ENCODE measurements at places on chromosomes 12 and 14. TPM values are rescaled to one million over a fixed set of nuclear protein-coding genes. Genes with fewer than 3 reads are reported as not detected.
A peak's percentile ranks its signal among the peaks of the same experiment; 100 is the strongest.

RNASE4 gene
- total RNA-seq, result 26.5 TPM

GRCh38 chr12:116964054-116965050 lies 53.6 kb downstream of the FBXW8 start:
- DNase-seq, result no peak

- DNase-seq, result no peak
These were observed 213.2 kb upstream of the PRICKLE1 start for GRCh38 chr12:42802785-42803189.

GRCh38 chr14:94904636-94905035 lies 134.7 kb upstream of the GSC start:
- no peak for DNase-seq

DNA sequence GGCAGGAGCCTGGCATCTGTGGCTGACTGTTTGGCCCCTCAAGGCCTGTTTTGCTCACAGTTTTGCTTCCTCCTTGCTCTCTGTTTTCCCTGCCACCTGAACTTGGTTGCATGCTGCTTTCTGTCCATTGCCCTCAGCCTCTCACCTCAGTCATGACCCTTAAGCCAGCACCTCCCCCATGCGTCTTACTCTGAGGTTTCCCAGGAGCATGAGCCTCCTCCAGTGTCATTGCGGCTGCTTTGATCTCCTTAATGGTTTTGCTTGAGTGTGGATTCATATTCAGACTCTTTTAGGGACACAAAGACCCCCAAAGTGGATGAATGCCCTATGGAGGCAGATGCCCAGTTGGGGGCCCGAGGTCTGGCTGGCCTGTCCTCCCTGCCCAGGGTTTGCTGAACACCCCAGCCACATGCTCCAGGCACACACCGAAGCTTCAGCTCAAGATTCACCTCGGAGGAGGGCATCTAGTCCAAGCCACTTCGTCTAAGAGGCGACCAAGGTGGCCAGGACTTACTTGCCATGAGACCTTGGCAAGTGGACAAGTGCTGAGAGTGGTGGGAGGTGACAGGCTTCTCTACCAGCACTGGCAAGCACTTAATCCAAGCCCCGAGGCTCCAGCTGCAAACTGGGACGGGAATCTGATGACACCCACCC lies 95.4 kb upstream of the DIO3 start:
- DNase-seq, result peak; percentile 35

- no peak for DNase-seq
These were observed 68.8 kb downstream of the OSBPL8 start for GRCh38 chr12:76490763-76491162.

DNA sequence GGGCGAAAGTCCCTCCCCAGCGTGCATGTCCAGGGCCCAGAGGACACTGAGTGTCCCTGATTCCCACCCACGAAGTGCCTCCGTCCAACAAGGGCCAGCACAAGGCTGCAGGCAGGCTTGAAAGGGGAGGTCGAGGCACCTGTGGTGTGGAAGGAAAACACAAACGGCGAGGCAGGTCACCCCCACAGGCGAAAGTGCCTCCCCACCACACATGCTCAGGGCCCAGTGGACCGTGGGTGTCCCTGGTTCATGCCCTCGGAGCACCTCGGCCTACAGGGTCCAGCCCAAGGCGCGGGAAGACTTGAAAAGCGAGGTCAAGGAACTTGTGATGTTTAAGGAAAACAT lies 370.4 kb downstream of the ALG10 start:
- peak; percentile 29 for DNase-seq

DNA sequence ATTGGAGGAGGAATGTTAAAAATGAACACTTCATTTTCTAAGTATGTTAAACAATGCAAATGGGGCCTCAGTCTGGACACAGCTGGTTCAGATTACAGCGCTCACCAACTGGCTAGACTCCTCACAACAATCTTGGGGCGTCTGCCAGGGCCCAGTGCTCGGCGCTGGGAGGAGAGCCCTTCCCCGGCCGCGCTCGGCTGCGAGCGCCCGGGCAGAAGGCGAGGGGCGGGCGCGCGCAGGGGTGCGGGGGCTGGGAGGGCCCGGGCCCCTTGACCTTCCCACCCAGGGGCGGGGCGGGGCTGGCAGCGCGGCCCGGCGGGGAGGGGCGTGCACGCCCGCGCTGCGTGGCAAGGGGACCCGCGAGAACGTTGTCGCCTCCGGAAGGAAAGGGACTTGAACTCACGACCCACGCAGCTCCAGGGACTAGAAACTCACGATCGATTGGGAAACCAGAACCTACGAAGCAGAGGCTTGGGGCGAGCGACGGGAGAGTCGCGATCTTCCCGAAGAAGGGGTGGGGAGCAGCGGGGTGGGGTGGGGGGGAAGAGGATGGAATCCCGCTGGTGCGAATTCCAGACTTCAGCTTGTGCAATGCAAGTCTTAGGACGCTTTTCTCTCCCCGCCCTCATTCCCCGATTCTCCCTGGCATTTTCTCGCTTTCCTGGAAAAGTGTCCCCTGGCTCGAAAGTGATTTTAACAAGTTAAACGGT lies at the start of gene FBLN5:
TSS of gene FBLN5 (minus strand) at position 220 of the 710 bp plus-strand sequence. CDS start 465 bp downstream, outside the sequence.
- DNase-seq, result peak; percentile 56

DNA sequence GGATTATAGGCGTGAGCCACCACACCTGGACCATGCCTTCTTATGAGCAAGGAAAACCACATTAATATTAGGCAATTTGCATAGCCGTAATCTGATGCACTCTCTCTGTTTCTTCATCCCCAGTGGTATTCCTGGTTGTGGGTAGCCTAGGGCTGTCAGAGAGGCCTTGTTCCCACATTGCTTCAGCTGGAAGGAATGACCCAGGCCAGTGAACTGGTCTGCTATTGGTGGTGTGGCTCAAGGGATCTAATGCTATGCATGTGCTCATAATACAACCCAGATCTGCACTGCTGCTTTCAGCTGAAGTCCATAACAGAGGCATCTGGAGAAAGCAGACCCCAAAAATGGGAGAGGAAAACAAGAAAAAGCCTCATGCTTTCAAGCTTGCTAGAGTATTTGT lies 33.1 kb upstream of the G2E3 start:
- DNase-seq, result no peak

- DNase-seq, result no peak
These were observed 103.8 kb upstream of the FKBP4 start for GRCh38 chr12:2691006-2691344.

All from ureter (tissue), 1 donor.